Activated naive CD8-positive, alpha-beta T cell treated with anti-CD3 and anti-CD28 coated beads, Interleukin-2, amount 10 ng/mL, durations not matched to agents 7 days and 5 days (primary cell): ENCODE measurements at places on chromosomes 1 and 21. TPM values are rescaled to one million over a fixed set of nuclear protein-coding genes. Genes with fewer than 3 reads are reported as not detected.

Gene MTOR
- 45.4 TPM for total RNA-seq

DNA sequence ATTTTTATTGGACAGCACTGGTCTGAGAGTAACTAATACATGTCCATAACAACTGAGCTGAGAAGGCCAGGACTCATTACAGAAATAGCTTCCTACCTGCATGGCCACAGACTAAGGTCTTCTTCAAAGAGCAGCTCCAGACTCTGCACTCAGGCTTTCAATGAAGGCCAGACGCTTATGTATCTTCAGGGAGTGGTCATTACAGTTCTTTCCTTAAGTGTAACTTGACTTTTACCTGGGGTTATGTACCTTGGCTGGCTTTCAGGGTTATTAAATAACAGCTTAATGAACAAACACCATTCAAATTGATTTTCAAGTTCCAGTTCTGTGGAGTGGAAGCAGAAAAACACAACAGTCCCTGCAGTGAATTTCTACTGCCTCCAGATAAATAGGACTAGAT, 23.8 kb upstream of the SLC22A15 start:
- no peak for DNase-seq

Gene MTMR11
- total RNA-seq = 1.6 TPM

DNA sequence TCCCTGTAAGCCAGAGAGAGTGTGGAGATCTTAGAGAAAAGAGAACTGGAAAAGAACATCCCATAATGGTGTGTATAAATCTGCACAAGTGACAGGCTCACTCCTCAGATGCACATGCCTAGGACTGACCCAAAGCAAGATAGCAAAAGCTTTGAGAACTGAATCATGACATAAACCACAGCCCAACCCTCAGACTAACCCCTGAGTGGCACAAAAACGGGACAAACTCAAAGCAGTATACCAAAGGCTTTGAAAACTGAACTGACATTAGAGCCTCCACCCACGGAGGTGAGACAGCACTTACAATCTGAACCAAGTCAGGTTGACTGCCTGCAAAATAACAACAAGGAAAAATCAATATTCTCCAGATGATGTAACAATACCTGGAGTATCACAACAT, 70.8 kb downstream of the TIAM1 start:
- DNase-seq = no peak

DNA sequence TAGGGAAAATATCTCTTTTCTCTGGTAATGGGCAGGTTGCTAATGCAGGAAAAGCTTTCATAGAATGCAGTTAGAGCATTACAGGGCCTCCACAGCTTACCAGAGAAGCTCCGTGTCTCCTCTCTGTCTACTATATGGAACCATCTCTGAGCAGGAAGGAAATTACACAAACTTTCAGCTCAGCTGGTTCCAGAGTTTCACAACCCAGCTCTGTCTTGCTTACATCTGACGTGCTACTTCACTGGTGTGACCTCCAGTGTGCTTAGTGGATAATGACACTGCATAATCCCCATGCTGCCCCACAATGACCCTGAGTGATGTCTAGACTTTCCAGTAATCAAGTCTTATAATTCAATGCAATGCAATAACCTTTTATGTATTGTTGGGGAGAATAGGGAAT, 4.3 kb upstream of the FGGY start:
- DNase-seq = no peak

GRCh38 chr1:88311265-88311664, 372.8 kb upstream of the PKN2 start:
- no peak for DNase-seq

GRCh38 chr1:167638064-167638463, 8.0 kb downstream of the RCSD1 start:
- DNase-seq = no peak
